Foreskin keratinocyte (primary cell): ENCODE measurements at places on chromosomes 2 and 18.
A peak's percentile ranks its signal among the peaks of the same experiment; 100 is the strongest.

DNA sequence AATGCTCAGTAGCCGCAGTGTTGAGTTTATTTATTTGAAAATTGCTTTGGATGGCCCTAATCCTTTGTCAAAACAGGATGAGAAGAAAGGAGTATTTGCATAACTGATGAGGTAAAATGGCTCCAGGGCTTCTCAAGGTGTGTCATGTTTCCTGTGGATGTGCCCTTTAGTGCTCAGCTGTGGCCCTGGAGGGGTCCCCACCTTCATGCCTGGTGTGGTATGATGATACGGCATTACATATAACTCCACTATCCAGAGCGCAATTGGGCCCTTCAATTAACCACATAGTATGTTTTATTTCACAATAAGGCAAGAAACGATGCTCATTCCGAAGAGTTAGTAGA is 39.8 kb upstream of the TMEM178A start:
- peak; percentile 8 for DNase-seq

GRCh38 chr2:226888378-226888965 is 52.6 kb downstream of the RHBDD1 start:
- peak; percentile 65 for DNase-seq

DNA sequence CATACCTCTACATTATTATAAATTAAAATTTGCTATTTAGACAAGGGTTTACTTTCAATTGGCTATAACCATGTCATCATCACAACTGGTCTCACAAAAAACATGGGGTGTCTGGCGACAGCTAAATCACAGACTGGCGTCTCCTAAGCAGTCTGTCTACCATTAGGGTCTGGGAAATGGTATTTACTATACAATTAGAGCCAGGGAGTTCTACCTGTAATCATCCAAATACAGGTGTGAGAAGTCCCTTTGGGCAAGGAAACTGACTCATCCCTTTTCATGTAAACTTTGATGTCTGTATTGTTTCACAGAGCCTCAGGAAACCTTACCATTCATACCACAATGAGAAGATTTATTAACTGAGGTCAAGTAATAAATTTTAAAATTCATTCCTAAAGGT is 126.7 kb downstream of the OLA1 start:
- DNase-seq, result peak; percentile 50

GRCh38 chr2:157355618-157356017 is 30.0 kb upstream of the ERMN start:
- peak; percentile 33 for DNase-seq

- no peak for DNase-seq
Measured at GRCh38 chr2:14424478-14425390, 207.8 kb upstream of the LRATD1 start.

GRCh38 chr2:77488141-77488540 is 34.0 kb downstream of the LRRTM4 start:
- no peak for DNase-seq

DNA sequence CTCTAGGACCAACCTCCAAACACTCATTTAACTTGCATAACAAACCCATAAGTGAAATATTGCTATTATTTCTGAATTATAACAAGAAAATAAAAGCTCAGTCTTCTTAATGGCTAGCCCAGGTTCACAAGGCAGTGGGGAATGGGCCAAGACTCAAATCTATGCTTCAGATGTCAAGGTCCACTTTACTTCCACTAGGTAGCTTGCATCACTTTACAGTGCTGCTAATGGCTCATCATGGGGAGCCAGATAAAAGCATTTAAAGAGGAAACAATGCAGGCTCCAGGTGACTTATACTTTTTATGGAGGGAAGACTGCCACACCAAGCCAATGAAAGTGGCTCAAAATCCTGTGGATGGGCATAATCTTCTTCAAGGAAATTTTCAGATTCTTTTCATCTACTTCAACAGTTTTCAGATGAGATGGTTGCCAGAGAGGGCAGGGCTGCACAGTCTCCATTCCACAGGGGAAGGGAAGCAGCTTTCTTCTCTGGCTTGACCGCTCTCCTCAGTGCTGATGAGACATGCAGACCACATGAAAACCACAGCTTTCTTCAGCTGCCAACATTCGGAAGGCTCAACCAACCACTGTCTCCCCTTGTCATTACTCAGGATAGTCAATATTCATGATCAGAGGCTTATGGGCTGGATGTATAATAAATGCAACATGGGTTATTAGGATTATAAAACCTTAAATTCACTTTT is 361.9 kb upstream of the MEX3C start:
- no peak for DNase-seq

- DNase-seq, result no peak
Measured at GRCh38 chr2:15684161-15685039, 92.7 kb downstream of the DDX1 start.
